Thoracic aorta (tissue), 2 donors: ENCODE measurements at places on chromosomes 11 and 22. TPM values are rescaled to one million over a fixed set of nuclear protein-coding genes. Genes with fewer than 3 reads are reported as not detected.

APOL4 gene
- total RNA-seq: 1.4 TPM

PACSIN3 gene
- 44.4 TPM for total RNA-seq

LRRC32 gene
- 214 TPM for total RNA-seq

BTG4 gene
- not detected for total RNA-seq

GRCh38 chr22:39880722-39881121 lies 12.8 kb downstream of the ENTHD1 start:
- no peak for DNase-seq

DNA sequence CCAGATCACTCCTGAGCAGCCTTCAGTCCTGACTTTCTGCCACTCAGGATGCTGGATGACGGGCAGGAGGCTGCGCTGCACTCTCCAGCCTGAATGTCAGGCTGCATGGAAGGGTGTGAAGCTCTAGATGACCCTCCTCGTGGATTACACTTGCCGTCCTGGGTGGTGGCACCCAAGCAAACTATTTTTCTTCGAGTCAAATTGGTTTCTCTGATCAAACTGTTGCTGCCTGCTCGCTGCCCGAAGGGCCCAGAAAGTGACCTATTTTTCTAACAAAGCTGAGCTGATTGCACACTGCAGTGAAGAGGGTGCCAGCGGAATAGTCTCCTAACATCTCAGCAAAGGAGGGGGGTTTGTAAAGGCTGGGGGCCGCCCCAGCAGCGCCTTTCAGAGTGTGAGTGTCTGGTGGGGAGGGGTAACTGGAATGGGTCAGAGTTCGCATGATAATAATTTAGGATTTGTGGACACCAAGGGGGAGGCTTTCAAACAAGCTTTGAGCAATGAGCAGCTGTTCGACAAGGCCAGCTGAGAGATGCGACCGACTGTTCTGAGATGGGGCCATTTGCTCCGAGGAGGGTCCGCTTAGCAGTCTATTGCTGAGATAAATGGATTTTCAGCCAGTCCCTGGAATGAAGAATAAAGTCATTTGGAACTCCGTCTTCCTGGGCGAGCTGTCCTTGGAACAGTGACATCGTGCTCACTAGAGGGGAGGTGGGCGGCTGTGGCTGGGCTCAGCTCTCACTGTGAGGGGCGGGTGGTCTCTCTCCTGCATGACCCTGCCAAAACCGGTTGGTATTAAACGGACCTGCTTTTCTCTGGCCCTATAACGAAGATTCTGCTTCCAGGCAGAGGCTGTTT lies 537.6 kb downstream of the BRD1 start:
- no peak for DNase-seq

DNA sequence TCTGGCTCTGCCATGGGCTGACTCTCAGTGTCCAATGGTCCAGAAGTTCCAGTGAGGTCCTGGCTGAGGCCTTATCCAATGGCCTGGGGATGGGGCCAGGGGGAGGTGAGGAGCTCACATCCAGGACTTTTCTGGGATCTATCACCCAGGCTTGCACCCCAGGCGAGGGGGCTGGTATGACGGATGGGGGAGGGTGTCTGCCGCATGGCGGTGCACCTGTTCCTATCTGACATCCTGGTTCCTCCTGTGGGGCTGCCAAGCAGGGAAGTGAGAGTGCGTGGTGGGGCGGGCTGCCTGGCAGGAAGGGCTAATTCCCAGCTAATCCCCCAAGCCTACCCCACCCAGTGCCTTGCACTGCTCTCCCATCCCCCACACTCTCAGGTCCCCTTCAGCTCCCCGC lies 102.1 kb downstream of the NECTIN1 start:
- DNase-seq: no peak

GRCh38 chr11:47149782-47150181 lies 26.9 kb downstream of the ARFGAP2 start:
- DNase-seq: no peak

GRCh38 chr22:46693634-46694415 lies 44.2 kb downstream of the CERK start:
- no peak for DNase-seq

GRCh38 chr11:101553891-101554292 lies 29.9 kb downstream of the TRPC6 start:
- no peak for DNase-seq

DNA sequence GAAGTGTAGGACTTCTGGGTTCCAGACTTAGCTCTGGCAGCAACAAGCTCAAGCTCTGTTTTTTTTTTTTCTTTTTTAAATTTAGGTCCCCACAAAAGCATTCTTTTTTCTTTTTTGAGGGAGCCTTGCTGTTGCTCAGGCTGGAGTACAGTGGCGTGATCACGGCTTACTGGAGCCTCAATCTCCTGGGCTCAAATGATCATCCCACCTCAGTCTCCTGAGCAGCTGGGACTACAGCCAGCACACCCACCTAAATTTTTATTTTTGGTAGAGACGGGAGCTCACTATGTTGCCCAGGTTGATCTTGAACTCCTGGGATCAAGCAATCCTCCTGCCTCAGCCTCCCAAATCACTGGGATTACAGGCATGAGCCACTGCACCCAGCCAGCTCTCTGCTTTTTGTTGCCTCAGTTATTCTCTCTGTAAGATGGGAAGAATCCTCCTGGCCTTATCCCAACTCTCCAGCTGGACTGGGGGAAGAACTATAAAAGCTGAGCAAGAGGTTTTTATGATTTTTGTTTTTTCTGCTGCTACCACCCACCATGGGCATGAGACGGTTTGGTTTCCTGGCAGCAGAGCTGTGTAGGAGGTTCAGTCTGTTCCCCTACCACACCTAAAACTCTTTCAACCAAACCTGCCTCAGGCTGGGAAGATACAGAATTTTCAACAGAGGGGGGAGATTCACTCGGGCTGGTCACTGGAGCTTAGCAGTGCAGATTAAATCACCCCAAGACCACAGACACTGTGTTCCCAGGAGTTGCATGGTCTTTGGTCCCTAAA lies 11.6 kb upstream of the MTFP1 start:
- no peak for DNase-seq

- DNase-seq: no peak
Measured at GRCh38 chr11:26862801-26863200, 131.1 kb upstream of the FIBIN start.

DNA sequence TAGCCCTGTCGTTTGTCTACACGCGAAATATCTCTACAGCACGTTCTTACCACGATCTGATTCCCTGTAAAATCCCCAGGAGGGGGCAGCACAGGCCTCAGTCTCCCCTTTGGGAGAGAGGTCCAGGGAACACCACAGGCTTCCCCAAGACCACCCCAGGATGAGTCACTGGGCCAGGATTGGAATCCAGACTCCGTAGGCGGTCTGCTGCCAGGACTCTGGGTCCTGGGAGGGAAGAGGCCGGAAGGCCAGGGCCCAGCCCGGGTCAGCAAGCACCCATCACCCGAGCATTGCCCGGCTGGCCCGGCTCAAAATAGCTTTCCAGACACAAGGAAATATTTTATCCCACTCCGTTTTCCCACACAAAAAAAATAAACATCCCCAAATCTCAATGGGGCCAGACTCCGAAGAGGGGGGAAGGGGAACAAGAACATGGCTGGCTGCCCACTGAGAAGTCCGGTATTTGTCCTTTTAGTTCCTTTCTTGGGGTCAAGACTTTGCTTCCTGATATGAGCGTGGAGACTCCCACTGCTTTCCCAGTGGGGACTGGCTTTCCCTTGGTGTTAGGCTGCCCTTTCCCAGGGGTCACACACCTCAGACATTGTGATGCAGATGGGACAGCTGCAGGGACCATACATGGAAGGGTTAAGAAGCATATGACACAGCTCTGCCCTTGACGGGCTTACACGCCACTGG lies 91.3 kb downstream of the LRRC32 start:
- DNase-seq: peak; percentile 41

- no peak for DNase-seq
Measured at GRCh38 chr11:111634981-111635705, 32.9 kb downstream of the SIK2 start.

- no peak for DNase-seq
Measured at GRCh38 chr11:132981131-132981956, 551.0 kb downstream of the OPCML start.

GRCh38 chr22:20302438-20303228 lies 17.2 kb downstream of the DGCR6L start:
- no peak for DNase-seq
